ENCODE measurements at places on chromosomes 7 and 10.

DNA sequence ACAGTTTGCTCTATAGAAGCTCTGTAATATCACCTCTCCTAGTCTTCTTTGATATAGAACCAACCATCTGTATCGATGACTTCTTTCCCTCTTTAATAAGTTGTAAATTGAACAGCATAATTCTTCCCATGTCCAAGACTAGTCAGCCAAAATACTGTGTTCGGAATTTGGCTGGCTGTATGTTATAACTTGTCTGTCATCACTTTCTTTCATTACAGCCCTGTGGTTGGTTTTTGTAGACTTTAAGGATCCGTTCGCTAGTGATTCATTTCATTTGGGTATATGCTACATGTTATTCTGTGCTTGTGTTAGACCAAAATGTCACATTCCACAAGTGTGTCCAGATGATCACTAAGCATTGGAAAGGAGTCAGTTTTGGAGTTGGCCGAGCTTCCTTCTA lies 155.4 kb upstream of the ITGB1 start:
- no peak for DNase-seq

DNA sequence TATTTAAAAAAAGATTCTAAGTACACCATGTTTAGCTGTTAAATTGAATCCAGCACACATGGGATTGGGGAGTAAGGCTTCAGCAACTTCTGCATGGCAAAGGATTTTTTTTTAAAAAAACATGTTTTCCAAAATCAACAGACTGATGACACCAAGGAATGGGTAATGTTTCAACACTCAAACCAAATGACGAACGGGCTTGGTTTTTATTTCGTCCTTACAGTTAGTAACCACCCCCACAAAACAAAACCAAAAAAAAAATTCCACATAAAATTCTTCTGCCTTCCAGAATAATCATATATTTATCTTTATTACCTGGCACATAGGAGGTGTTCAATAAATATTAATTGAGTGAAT lies 45.7 kb downstream of the ICA1 start:
- no peak for DNase-seq

- DNase-seq, result no peak
Observed at GRCh38 chr10:20855398-20856038, 41.6 kb downstream of the NEBL start.

- no peak for DNase-seq
Observed at GRCh38 chr7:32036557-32036956, 33.6 kb downstream of the PDE1C start.

- DNase-seq, result no peak
Observed at GRCh38 chr7:151346-152050, 40.9 kb upstream of the FAM20C start.

- peak; percentile 60 for DNase-seq
Observed at GRCh38 chr10:30581779-30582380, 47.7 kb downstream of the LYZL2 start.

DNA sequence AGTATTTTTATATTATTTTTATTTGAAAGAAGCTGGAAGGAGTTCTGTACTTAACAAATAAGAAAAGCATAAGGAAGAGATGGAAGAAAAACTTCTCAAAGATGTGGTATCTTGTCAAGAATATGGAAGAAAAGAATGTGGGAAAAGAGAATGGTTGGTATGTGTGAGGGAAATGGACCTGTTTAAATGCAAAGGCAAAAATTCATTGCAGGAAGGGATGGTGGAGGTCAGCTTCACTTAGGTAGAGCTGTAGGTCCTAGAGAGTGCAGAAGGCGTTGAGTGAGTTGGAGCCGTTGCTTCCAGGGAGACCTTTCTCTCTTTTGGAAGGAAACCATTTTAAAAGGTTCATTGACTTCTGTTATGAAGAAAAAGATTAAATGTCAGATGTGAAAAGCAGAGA lies 107.3 kb downstream of the EXOC4 start:
- DNase-seq, result no peak

- DNase-seq, result no peak
Observed at GRCh38 chr10:32332299-32332750, 14.6 kb downstream of the EPC1 start.

GRCh38 chr10:74088722-74089121 lies 61.9 kb downstream of the AP3M1 start:
- no peak for DNase-seq

GRCh38 chr7:132240821-132241422 lies 335.3 kb downstream of the PLXNA4 start:
- no peak for DNase-seq

- no peak for DNase-seq
Observed at GRCh38 chr7:133513608-133514007, 260.7 kb downstream of the EXOC4 start.

DNA sequence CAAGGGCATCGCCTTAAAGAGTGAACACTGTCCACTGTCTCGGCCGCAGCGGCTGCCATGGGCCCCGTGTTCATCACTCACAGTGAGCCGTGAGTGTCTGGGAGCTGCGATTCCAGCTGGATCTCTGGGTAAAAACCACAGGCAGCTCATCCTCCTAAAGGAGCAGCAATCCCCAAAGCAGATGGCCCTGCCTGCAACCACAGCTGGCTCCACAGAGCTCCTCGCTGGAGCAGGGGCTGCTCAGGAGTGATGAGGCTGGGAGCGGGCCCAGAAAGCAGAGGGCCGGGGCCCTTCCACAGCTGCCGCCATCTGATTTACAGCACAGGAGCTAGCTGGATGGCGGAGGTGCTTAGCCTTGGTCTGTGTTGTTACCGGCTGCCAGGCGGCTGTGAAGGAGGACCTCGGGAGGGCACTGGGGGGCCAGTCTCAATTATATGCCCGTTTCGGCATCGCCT lies 6.6 kb upstream of the TMEM184A start:
- no peak for DNase-seq

DNA sequence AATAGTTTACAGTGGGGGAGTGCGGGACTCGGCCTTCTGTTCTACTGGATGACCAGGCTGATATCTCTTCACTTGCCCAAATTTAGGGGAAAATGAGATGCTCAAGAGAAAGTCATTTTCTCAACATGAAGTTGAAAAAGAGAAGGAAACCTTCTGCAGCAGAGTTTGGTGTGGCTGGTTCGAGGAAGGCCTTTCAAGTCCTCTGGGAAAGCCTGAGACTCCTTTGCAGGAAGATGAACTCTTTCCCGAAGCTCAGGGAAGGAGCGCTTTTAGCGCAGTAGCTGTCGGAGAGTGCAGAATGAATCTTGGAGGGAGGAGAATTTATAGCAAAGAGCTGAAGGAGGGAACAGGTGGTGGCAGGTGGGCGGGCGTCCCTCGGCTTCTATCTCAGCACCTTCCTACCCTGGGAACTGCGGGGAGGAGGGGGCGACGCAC lies at the start of gene ATOH7:
Gene ATOH7 (minus strand): TSS at position 297 of the 435 bp plus-strand sequence. CDS start 436 bp downstream, outside the sequence.
- DNase-seq, result peak; percentile 58

DNA sequence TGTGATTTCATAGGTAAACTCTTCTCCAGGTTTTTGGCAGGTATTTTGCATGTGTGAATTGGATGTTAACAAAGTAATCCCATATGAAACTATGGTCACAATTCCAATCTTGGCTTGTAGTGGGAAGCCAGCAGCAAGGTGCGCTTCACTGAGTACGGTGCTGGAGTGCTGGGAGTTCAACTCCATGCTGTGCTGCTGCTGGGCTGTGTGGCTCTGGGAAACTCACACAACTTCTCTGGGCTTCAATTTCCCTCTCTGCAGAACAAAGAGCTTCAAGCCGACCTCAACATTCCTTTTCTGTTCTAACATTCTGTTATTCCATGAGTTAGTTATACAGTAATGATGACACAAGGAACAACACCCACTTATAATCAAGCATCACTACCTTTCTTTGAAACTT lies 18.2 kb upstream of the PITRM1 start:
- DNase-seq, result no peak

DNA sequence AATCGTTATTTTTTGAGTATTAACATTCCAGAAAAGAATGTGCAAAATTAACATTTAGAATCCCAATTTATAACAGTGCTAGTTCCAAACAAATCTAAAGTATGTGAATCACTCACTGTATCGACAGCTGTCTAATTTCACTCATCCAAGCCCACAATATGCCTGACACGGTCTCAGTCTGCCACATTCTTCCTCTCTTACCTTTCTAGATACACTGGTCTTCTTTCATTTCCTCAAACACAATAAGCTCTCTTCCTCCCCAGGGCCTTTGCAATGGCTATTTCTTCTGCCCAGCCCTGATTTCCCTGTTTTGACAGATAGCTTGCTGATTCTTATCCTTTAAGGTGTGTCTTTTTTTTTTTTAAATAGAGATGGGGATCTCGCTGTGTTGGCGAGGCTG lies 48.8 kb downstream of the UBE2H start:
- no peak for DNase-seq

DNA sequence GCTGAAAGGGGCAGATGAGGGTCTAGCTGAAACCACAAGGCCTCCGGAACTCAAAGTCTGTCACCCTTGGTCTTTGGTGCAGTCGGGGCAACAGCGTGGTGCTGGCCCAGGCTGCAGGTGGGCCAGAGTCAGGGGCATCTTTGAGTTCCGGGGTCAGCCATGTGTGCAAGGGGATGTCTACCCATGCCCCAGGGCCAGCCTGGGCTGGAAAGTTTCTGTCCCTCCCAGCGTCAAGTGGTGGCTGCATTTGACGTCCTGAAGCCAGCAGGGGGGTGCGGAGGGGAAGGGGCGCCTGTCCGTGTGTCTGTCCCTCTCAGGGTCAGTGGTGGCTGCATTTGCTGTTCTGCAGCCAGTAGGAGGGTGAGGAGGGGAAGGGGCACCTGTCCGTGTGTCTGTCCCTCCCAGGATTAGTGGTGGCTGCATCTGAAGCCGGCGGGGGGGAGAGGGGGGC lies 638 bp downstream of the BRAT1 start:
- DNase-seq, result peak; percentile 30

DNA sequence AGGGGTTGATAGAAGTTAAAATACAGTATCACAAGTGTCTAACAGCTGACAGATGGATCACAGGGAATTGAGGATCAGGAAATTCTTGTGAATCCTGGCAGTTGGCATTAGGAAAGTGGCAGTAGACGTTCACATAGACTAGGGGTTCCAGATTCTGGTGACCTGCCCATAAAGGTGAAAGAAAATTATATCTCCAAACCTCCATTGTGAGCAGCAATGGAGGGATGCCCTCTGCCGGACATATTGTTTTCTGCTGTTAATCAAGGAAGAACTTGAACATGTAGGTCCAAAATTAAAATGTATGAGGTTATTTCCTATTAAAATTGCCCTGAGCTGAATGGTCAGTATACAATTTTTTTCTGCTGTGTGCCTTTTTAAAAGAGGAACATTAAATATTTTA lies 5.1 kb downstream of the NME8 start:
- DNase-seq, result no peak

DNA sequence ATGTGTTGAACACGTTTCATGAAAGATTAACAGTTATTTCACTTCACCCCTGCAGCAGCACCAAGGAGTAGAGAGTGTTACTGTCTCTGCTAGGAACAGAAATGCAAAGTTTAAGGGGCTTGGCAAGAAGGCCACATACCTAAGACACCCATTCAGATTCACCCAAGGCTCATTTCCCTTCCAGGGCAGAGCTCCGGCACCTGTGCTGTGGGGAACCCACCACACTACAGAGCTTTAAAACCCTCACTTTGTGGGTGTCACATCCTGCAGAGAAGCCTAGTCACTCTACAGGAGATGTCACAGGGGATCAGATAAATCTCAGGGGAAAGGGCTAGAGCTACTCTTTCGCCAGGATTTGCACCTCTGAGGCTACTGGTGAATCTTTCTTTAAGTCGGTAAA lies 176.1 kb upstream of the KLF6 start:
- no peak for DNase-seq

- no peak for DNase-seq
Observed at GRCh38 chr10:30820261-30820991, 190.9 kb upstream of the LYZL2 start.

DNA sequence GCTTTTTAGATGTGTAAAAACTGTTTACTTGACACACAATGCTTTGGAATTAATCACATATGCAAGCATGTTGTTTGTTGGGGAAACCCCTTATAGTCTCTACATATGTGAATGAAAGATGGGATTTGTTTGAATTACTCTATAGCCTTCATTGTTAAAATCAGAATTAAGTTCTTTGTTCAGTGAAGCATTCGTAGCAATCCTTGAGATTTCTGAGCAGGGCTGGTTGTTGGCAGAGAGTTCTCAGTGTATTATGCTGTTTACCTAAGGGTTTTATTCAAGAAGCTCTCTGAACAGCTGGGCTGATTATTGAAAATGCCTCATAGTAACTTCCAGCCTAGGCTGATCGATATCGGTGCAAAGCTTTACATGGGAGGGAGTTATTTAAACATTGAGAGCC lies 190.9 kb downstream of the VTI1A start:
- no peak for DNase-seq

DNA sequence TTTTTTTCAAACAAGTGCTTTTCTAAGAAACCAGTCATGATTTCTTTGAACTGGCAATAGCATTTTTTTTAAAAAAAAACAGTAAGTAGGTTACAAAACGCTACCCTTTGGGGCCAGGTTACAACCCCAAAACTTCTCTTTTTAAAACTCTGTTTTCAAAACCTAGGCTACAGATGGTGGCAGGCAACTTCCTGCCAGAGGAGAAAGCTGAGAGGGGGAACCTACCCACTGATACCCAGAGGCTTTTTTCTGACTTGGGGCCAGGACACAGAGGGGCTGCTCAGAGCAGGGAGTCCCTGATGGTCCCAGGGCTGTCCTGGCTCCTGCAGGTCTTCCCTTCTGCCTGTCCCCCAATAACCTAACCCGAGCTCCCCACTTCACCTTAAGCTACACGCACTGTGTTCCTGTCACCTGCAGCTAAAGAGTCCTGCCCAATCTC lies 6.9 kb downstream of the STN1 start:
- no peak for DNase-seq

- DNase-seq, result no peak
Observed at GRCh38 chr10:124722798-124723783, 21.1 kb downstream of the FAM53B start.

GRCh38 chr7:100132697-100133151 lies 6.0 kb downstream of the MBLAC1 start:
- DNase-seq, result peak; percentile 80

Measured in ELF-1 (cell line).